ENCODE measurements at places on chromosomes 7 and 10.

DNA sequence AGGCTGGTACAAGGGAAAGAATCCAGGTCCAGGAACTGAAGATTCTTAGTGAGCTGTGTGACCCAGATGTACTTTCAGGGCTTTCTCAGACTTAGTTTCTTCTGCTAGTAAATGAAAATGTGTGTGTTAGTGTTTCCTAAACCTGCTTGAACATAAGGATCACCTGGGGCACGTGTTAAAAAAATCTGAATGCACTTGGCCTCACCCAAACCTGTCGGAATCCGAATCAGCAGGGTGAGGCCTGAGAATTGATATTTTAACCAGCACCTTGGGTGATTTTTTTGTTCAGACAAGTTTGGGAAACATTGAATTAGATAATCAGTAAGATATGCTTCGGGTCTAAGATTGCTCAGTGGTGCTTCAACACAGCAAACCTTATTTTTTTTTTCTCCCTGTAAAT is 59.7 kb downstream of the ZNF365 start:
- DNase-seq, result no peak

- DNase-seq, result peak; percentile 38
Observed at GRCh38 chr7:16471933-16472332, 6.4 kb upstream of the SOSTDC1 start.

GRCh38 chr7:46848944-46849343 is 733.0 kb downstream of the TNS3 start:
- DNase-seq, result no peak

GRCh38 chr10:105017691-105018090 is 376.6 kb downstream of the SORCS3 start:
- no peak for DNase-seq

DNA sequence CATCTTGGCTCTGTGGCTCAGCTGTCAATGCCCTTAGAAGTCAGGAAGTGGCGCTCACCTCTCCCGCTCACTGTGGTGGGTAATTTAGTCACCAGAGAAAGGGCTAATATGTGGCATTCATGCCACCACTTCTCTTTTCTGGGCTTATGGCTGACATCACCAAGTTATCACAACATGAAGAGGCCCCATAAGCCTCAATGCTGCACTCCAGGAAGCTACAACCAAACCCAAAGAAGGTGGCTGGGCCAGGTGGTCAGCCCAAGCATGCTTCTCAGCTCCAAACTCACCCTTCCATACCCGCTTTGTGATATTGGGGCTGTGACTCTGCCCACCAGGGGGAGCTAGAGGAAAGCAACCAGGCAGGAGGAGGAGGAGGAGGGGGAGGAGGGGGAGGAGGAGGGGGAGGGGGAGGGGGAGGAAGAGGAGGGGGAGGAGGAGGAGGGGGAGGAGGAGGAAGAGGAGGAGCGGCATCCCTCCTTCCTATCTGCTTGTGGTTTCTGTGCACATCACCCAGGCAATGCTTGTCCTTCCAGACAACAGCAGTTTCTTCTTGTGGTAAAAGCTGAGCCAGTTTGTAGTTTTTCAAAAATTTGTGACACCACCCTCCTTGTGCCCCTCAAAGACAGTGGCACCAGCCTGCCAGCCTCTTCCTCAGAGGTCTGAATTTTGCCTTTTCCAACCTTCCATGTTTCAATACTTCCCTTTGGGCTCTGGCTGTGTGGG is 42.1 kb downstream of the CYP26A1 start:
- DNase-seq, result peak; percentile 16

DNA sequence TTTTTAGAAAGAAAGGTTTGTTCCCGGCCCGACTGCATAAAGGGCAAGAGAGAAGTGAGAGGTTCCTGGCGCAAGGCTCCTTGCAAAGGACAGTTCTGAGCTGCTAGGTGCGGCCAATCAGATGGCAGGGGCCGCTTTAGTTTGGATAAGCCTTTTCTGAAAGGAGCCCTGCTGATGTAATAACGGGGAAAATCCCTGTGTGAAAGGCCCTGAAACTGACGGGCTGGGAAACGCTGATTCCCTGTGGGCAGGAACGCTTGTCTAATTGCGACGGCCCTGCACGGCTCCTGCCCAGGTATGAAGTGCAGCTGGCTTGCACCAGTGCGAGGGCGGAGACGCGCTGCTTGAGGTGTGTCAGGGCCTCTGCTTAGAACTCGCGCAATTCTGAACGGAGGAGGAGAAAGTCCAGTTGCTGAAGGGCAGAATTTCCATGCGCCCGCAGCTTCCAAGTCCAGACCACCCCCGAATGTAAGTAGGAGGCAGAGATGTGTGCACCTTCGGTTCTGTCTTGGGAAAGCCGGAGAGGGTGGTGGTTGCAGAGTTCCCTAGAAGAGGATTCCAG is 30.5 kb downstream of the TACC2 start:
- DNase-seq, result no peak

DNA sequence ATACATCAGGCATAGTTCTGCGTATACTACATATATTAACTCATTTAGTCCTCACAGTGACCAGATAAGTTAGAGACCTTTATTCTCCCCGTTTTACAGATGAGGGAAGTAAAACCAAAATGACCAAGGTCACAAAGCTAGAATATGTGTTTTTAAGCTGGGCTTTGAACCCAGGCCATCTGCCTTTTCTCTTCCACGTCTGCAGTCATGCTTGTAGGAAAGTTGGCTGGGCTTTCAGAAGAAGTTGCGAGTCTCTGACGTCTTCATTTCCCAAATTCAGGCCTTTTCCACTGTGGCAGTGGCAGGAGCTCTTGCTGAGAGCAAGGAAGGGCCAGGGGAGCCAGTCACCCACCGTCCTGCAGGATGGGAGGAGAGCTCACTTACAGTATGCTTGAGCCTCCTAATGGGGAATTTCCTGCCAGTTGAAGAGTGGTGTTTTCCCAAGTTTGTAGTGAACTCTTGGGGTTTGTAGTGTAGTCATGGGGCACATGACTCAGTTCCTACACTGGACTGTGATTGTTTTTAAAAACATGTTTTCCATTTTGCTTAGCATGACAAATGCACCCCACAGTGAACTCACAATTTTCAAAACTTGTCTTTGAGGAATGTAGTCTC is 34.2 kb downstream of the CYP17A1 start:
- DNase-seq, result no peak

GRCh38 chr10:97522937-97523336 is 24.2 kb downstream of the UBTD1 start:
- no peak for DNase-seq

GRCh38 chr10:80204677-80205476 is 460 bp downstream of the ANXA11 start:
- DNase-seq, result no peak

GRCh38 chr10:97715259-97715874 is 1.8 kb downstream of the MARVELD1 start:
- DNase-seq, result no peak

DNA sequence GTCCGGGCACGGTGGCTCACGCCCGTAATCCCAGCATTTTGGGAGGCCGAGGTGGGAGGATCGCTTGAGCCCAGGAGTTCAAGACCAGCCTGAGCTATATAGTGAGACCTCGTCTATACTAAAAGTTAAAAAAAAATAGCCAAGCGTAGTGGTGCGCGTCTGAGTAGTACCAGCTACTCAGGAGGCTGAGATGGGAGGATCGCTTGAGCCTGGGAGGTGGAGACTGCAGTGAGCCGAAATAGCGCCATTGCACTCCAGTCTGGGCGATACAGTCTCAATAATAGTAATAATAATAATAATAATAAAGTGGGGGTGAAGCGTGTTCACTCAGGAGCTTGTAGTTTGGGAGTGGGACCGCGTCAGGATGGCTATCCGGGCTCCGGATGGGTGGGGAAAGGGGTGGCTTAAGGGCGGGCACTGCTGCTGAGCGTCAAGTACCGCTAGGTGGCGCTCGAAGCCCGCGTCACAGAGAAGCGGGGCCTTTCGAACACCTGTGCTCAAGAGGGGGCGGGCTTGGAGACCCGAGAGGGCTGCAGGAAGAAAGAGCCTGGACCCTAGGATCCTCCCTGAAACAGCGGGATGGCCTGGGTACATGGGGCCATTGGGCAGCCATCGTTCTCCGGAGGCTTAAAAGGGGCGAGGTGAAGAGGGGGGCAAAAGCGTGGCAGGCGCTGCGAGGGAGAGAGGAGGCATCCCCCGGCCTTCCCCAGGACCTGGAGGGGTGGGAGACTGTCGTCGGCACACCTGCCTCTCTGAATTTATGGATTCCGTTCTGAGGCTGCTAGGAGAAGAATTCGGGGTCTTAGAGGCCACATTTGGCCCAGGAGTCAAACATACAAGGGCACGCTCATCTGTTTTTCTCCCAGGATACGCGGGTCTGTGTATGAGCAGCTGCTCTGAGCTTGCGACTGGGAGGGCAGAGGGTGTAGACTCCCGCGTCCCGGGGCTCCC is 14.5 kb downstream of the LBX1 start:
- DNase-seq, result no peak

All from putamen (tissue), 1 donor.